Right ventricle myocardium superior (tissue), 1 donor: ENCODE measurements at places on chromosomes 4 and X. TPM values are rescaled to one million over a fixed set of nuclear protein-coding genes. Genes with fewer than 3 reads are reported as not detected.

MAGEA8 gene
- total RNA-seq: not detected

ODAPH gene
- not detected for total RNA-seq

HTRA3 gene
- total RNA-seq: 123 TPM

PALLD gene
- total RNA-seq: 979 TPM

HELT gene
- total RNA-seq: not detected

FABP2 gene
- not detected for total RNA-seq
